ENCODE measurements at places on chromosomes 6 and 20.

DNA sequence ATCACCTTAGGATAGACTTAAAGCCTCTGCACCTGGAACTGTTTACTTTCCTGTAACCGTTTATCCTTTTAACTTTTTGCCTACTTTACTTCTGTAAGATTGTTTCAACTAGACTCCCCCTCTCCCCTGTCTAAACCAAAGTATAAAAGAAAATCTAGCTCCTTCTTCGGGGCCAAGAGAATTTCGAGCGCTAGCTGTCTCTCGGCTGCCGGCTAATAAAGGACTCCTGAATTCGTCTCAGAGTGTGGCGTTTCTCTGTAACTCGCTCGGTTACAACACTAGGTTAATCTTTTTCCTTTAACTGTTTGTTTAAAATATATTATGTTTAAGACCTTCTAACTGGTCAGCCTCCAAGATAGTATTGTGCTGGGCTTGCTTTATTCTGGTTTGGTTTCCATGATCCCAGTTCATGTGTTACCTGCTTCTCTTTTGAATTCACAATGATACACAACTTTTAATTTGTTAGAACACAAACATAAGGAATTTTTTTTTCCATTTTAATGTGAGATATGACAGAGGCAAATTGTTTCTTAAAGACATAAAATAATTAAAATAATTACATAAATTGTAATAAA is 8.7 kb upstream of the NQO2 start:
- no peak for DNase-seq

- DNase-seq, result no peak
Measured at GRCh38 chr6:13472099-13472498, 15.3 kb downstream of the GFOD1 start.

GRCh38 chr6:37524970-37525318 is 25.3 kb upstream of the CCDC167 start:
- no peak for DNase-seq

- peak; percentile 94 for DNase-seq
Measured at GRCh38 chr6:151071295-151071694, 168.5 kb upstream of the AKAP12 start.

GRCh38 chr20:36228770-36229169 is 7.5 kb upstream of the AAR2 start:
- no peak for DNase-seq

DNA sequence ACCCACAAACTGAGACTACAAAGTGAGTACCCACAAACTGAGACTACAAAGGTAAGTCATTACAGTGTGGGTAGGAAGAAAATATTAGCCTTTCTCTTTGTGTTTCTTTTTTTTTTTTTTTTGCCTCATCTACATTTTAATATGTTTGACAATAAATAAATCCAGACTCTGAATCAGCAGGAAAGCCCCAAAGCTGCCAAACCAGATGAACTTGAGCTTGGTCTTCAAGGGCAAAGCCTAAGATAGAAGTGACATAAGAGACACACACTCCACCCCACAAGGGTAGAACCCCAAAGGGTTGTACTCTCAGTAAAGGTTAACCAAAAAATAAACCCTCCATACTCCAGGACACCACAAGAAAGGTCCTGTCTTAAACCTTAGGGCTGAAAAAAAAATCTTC is 326.8 kb upstream of the ARID1B start:
- no peak for DNase-seq

DNA sequence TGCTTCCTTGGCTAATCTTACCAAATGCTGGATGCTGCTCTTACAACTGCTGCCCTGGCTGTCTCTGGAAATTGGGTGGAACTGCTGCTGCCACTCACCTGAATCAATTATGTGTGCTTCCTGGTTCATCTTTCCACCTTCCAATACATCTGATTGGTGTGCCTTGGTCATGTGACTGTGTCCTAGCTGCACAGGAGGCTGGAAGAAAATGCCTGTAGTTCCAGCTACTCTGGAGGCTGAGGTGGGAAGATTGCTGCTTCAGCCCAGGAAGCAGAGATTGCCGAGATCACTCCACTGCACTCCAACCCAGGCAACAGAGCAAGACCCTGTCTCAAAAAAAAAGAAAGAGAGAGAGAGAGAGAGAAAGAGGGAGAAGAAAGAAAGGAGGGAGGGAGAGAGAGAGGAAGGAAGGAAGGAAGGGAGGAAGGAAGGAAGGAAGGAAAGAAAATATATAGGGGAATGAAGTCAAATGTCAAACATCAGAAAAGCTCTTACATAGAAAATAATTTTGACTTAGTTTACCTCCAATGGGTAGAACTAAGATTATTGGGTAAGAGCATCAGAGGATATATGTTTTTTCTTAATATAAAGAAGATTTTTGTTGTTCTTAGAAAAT is 14.1 kb upstream of the PPARD start:
- no peak for DNase-seq

GRCh38 chr6:87905101-87905641 is 142.5 kb upstream of the SPACA1 start:
- DNase-seq, result no peak

- DNase-seq, result peak; percentile 74
Measured at GRCh38 chr20:25223179-25223661, 24.7 kb upstream of the PYGB start.

- DNase-seq, result no peak
Measured at GRCh38 chr6:113662688-113663333, 194.3 kb upstream of the MARCKS start.

DNA sequence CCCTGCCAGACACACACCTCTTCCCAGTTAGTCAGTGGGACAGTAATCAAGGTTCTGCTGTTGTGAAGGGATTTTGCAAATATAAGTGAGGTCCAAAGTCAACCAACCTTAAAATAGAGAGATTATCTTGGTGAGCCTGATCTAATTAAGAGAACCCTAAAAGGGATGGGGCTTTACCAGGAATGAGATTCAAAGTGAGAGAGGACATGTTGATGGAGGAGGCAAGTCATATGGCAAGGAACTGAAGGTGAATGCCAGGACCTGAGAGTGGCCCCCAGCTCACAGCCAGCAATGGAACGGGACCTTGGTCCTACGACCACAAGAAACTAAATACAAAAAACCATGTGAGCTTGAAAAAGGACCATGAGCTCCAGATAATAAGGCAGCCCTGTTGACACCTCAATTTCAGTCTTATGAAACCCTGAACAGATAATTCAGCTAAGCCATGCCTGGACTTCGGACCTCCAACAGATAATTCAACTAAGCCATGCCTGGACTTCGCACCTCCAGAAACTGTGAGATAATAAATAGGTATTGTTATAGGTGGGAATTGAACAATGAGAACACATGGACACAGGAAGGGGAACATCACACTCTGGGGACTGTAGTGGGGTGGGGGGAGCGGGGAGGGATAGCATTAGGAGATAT is 253.4 kb downstream of the GMPR start:
- no peak for DNase-seq

Measured in fibroblast of mammary gland (primary cell).